NCI-H1092 (cell line): ENCODE measurements at places on chromosomes 5 and 9.

- no peak for DNase-seq
These were observed 754 bp downstream of the DCAF12 start for GRCh38 chr9:34125681-34126206.

DNA sequence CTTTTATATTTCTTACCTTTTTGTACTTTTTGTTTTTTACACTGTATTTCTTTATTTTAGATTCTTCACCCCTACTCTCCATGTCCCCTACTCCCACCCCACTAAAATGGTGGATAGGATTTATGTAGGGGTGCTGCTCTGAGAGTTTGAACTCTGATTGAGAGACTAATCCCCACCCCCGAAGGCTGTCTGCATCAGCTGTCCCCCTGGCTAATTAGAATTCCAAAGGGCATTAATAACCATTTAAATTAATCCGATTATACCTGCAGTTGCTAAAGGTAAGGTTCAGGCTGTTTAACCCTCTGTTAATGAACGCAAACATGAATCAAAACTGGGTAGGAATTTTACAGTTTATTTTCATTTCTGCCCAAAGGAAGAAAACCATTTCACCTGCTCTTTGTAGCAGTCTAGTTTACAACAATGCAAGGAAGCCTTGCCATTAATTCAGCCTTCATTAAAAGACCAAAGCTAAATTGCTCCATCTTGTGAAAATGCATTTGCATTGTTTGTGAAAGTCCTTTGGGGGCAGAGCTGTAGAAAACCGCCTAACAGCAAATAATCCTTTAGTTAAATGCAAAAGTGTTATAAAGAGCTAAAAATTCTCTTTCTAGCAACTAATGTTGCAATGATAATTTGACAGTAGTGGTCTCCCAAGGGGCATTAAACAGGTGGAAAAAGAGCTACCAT, 71.2 kb downstream of the ZCCHC7 start:
- no peak for DNase-seq

DNA sequence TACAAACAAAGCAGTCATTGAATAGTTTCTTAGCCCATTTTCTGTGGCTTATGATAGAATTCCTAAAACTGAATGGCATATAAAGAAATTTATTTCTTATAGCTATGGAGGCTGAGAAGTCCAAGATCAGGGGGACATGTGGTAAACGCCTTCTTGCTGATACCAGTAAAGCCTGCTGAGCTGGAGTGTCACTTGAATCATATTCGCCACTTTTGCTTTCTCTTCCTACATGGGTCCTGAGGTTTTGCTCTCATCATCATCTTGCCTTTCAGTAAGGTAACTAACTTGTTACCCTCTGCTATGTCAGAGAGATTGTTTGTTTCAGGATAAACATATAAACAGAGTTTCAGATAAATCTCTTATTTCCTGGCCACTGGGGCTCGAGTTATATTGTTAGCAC, 203.3 kb upstream of the DMRT1 start:
- no peak for DNase-seq

DNA sequence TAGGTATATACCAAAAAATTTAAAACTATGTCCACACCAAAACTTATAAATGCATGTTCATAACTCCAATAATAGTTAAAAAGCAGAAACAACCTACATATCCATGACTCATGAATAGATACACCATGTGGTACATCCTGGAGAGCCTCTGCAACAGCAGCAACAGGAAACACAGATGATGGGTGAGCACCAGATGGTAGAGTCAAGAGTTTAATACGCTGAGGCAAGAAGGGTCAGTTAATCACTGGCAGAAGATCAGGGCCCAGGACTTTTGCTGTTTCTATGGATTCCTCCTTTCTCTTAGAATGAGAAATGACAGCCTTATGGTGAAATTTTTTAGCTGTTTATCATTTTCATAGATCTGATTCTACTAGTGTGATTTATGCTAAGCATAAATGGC, 351.8 kb upstream of the ADAMTSL1 start:
- DNase-seq = no peak

GRCh38 chr9:92010705-92011536, 60.9 kb upstream of the ROR2 start:
- no peak for DNase-seq

DNA sequence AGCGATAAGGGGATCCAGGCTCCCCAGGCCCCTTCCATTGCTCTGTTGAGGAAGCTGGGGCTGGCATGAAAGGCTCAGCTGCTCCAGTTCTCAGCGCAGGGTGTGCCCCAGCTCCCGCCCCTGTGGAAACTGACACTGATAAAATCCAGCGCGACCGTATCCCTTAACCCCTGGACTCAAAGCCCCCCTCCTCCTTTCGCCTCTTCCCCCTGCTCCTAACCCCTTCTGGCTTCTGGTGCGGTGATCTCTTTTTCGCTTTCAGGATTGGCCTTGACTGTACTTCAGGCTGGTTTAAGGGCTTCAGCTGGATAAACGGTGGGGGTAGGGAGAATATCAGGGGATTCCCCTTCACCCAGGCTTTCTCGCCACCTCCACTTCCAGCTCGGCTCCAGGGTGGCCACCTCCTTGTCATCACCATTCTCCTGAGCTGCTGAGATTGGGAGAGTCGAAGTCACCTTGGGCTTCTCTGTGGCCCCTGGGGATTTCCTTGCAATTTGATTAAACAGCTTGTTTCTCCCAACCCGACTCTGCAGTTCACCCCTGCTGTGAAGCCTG, 843 bp downstream of the BSPRY start:
- DNase-seq = no peak

GRCh38 chr5:59800347-59800893, 93.1 kb downstream of the PDE4D start:
- no peak for DNase-seq

- DNase-seq = no peak
These were observed 9.7 kb downstream of the LRRC14B start for GRCh38 chr5:200985-201384.

DNA sequence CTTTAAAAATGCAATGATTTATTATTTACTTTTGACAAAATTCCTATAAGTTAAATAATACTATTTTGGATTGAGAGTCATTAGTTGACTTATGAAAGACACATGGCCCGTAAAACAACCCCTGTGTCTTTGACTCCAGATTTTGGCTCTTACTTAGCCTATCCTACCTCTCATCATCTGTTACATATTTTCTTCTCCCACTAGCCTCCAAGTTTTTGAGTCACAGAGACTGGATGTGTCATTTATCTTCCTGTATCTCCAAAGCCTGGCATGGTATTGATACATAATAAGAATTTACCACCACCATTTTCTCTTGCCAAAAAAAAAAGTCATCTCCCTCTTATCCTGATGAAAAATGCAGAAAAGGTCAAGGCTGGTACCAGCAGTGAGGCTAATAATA, 99.9 kb downstream of the GABRB2 start:
- DNase-seq = no peak
